HTR-8/SVneo (cell line): ENCODE measurements at places on chromosomes 16 and 17.
A peak's percentile ranks its signal among the peaks of the same experiment; 100 is the strongest.

GRCh38 chr16:84254062-84254461 lies 14.2 kb upstream of the KCNG4 start:
- no peak for DNase-seq

DNA sequence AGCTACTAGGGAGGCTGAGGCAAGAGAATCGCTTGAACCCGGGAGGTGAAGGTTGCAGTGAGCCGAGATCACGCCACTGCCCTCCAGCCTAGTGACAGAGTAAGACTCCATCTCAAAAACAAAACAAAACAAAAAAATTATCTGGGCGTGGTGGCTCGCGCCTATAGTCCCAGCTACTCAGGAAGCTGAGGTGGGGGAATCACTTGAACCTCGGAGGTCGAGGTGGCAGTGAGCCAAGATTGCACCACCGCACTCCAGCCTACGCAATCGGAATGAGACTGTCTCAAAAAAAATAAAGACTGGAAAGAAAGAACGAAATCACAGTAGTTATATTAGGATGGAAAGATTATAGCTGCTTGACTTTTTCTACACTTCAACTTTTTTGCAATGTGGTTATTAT lies 18.9 kb downstream of the COG1 start:
- no peak for DNase-seq

- no peak for DNase-seq
These were observed 5.4 kb upstream of the RNF222 start for GRCh38 chr17:8402921-8403536.

DNA sequence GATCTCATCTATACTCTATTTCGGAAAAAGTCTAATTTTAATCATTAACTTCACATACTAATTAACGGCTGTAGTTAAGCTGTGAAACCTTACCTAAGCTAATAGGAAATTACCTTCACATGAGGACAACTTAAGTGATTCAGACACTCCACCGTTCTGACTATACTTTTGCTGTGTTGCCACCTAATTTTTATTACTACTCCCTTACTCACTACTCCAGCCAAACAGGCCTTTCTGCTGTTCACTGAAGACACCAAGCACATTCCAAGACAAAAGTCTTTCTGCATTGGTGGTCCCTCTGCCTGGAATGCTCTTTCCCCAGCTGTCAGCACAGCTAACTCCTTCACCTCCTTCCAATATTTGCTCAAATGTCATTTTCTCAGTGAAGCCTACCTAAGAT lies 1.3 kb downstream of the CMTR2 start:
- DNase-seq: no peak

GRCh38 chr16:73028721-73029361 lies 19.1 kb downstream of the ZFHX3 start:
- DNase-seq: no peak

DNA sequence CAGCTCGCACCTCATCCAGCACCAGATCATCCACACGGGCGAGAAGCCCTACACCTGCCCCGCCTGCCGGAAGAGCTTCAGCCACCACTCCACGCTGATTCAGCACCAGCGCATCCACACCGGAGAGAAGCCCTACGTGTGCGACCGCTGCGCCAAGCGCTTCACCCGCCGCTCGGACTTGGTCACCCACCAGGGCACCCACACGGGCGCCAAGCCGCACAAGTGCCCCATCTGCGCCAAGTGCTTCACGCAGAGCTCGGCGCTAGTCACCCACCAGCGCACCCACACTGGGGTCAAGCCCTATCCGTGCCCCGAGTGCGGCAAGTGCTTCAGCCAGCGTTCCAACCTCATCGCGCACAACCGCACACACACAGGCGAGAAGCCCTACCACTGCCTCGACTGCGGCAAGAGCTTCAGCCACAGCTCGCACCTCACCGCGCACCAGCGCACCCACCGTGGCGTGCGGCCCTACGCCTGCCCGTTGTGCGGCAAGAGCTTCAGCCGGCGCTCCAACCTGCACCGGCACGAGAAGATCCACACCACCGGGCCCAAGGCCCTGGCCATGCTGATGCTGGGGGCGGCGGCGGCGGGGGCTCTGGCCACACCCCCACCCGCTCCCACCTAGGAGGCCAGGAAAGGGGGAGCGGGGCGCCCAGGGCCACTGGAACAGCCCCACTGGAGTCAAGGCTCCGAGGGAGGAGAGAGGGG lies 7.5 kb downstream of the ZNF205 start:
- no peak for DNase-seq

DNA sequence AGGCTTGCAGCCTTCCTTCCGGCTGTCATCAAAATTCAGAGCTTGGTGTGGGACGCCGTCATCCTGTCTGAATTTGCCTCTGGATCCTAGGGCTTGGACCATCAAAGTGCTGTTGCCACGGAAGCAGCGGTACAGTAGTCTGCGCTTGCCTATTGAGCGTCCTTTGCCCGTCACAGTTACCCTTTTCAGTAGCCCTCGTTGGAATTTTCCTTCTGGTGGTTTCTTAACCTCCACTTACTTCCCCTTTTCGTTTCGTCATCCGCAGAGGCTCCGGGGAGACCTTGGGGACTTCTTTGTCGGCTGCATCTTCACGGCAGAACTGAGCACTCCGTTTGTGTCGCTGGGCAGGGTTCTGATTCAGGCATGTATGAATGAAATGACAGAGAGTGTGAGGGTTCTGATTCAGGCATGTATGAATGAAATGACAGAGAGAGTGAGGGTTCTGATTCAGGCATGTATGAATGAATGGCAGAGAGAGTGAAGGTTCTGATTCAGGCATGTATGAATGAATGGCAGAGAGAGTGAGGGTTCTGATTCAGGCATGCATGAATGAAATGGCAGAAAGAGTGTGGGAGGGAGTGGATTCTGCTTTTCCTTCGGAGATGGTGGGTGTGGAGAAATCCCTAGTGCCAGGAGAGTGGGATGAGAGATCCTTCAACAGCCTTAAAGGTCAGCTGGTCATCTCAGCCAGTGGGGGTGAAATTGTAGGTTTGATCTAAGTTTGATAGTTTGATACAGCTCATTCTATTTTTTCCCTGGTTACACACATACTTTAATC lies 8.0 kb downstream of the TLCD3A start:
- no peak for DNase-seq

DNA sequence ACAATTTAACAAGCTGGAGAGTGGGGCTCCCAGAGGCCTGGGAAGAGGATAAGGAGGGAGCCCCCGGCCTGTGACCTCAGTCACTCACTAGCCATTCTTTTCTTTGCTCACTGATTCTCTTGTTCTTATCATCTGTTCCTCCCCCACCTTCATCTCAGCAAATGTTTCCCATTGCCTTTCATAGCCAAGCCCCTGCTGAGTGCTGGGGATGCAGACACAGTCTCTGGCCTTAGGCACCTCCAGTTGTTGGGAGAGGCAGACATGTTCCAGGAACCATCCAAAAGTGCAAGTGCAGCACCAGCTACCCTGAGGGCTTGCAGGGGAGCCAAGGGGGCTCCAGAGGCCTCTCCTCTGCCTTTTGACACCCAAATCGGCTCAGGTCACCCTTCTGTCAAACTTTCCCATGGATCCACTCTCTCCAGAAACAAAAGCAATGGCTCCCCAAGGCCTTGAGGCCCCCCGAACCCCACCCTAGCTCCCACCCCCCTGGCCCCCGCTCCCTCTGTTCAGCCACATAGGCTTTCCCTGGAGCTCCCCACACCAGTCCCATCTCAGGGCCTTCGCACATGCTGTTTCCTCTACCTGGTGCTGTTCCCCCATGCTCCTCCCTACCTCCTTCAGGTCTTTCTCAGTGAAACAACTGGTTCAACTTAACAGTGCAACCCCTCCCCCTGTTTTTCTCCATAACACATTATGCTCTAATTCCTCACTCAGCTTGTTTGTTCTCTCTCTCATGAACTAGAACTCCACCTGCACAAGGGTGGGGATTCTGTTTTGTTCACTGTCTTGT lies 14.9 kb upstream of the KCNJ12 start:
- DNase-seq: no peak

DNA sequence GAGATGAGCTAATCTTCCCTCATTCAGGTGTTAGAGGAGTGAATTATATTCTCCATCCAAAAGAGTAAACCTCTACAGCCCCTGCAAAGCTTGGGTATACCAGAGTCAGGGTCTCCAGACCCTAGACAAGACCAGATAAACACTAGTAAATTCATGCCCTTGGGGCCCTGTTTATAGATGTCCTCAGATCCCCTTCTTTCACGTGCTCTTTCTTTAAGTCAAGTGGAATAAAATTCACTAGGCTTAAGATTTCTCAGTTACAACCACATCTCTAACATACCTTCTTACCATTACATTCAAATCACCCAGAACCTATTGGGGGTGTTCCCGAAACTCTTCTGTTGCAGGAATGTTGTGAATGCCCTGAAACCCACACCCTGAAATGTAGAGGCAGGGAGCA lies 2.2 kb upstream of the C17orf58 start:
- DNase-seq: no peak

- peak; percentile 40 for DNase-seq
These were observed at the start of gene ZNF768 for GRCh38 chr16:30526137-30526822. Gene ZNF768 (minus strand): TSS chr16:30526566. CDS start chr16:30526413, 153 bp downstream.

- DNase-seq: no peak
These were observed 5.6 kb downstream of the TMEM11 start for GRCh38 chr17:21208352-21208751.

GRCh38 chr17:60704170-60704569 lies 26.5 kb downstream of the BCAS3 start:
- DNase-seq: no peak

DNA sequence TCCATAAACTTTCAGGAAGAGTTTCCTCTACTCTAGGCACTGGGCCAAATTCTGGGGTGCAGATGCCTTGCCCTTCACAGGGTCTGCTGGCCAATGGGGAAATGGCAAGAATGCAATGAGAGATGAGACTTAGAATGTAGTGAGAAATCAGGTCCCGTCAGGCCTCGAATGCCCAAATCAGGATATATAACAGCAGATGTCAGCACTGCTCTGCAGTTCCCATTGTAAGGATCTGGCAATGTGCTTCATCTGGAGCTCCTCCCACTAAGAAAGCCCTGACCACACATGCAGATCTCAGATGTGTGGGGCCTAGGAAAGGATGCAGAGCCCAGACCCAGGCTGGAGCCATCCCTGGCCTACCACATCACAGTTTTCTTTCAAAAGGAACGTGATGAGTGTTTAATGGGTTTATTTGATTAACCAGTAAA lies 13.9 kb upstream of the LPCAT2 start:
- DNase-seq: peak; percentile 70

- no peak for DNase-seq
These were observed 15.9 kb downstream of the ANKRD40 start for GRCh38 chr17:50691550-50692447.

- no peak for DNase-seq
These were observed 361.6 kb downstream of the WWOX start for GRCh38 chr16:78461087-78461486.

GRCh38 chr16:86575754-86576557 lies 2.4 kb upstream of the FOXL1 start:
- peak; percentile 98 for DNase-seq

DNA sequence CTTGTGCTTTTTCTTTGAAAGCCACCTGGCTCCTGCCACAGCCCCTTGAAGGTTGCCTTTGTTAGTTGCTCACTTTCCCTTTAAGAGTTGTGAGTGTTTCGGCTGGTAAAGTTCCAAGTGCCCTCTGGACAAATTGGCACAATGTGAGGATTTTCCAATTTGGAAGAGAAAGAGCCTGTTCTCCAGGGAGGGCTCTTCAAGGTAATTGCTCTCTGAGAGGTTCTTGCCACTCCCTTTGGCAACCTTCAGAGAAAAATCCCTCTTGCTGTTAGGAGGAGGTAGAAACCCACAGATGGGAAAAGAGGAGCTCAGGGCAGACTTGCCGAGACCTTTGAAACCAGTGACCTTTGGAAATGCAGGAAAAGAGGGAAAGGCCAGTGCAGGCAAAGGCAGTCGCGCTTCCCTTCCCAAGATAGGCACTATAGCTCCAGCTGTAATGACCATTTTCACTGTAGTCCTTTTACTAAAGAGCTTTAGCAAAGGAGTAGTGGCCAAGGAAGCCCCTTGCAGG lies 49.0 kb upstream of the AKAP1 start:
- no peak for DNase-seq

GRCh38 chr16:50933262-50933661 lies 191.4 kb downstream of the CYLD start:
- no peak for DNase-seq

DNA sequence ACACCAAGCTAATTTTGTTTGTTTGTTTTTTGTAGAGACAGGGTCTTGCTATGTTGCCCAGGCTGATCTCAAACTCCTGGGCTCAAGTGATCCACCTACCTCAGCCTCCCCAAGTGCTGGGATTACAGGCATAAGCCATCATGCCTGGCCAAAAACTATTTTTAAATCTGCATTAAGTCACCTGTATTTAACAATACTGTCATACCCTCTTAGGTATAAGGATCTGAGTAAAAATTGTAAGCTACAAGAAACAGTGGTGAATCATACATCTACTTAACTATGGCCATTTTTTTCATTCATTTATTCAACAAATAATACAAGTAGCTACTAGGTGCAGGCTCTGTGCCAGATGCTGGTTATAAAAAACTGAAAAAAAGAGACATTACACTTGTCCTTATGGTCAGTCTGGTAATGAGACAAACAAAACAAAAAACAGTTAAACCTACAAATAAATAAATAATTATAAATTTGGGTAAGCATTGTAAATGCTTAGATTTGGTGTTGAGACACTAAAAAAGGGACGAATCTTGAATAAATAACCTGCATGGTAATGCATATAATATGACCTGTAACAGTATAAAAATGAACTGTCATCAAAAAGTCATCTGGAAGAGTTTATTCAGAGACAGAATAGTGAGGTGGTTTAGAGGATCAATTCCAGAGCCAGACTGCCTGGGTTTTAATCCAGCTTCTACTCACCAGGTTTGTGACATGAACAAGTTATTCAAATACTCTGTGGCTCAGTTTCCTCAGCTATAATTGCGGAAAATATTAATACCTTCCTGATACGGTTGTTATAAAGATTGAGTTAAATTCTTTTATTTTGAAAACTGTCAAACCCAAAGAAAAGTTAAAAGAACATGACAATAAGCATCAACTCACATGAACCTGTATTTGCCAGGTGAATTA lies 26.8 kb downstream of the BRIP1 start:
- DNase-seq: no peak

DNA sequence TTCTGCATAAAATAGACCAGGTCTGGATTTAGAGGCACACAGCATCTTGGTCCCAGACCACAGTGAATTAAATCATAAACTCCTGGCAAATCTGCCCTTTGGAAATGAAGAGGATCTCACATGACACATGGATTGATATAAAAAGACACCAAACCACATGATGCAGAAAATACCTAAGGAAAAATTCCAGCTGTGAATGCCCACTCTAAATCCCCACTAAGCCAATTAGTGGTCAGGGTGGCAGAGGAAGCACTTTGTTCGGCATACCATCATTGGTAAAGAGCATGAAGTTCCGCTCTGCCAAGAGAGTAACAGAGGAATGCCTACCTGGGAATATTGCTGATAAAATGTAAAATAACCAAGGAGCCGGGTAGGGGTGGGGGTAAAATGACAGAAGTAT lies 32.4 kb upstream of the NOL11 start:
- DNase-seq: no peak

DNA sequence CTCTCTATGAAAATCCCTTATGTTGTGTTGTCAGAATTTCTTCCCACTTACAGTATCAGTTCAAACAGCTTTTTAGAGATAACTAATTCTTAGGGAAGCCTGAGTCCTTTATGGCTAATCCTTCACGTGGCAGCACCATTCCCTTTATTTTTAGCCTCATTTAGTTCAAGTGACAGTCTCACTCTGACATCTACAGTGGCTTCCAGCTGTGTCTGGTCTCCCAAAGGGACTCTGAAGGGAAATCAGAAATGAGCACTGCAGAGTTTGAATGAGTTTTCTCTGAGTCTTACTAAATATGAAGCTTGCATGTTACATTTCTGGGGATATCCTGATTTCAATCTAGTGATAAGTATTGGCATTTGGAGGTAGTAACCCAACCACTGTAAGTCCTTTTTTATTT lies 1104.1 kb downstream of the CDH11 start:
- DNase-seq: no peak

- no peak for DNase-seq
These were observed 49.3 kb upstream of the FBXO47 start for GRCh38 chr17:39016193-39017153.
